ENCODE measurements at places on chromosomes 2 and 18. TPM values are rescaled to one million over a fixed set of nuclear protein-coding genes. Genes with fewer than 3 reads are reported as not detected.

- DNase-seq, result no peak
These were observed 74.4 kb downstream of the UBE2E3 start for GRCh38 chr2:181054843-181055242.

GRCh38 chr18:57023275-57023882 lies 123.5 kb upstream of the BOD1L2 start:
- no peak for DNase-seq

GRCh38 chr2:100339823-100340222 lies 17.5 kb upstream of the LONRF2 start:
- no peak for DNase-seq

DNA sequence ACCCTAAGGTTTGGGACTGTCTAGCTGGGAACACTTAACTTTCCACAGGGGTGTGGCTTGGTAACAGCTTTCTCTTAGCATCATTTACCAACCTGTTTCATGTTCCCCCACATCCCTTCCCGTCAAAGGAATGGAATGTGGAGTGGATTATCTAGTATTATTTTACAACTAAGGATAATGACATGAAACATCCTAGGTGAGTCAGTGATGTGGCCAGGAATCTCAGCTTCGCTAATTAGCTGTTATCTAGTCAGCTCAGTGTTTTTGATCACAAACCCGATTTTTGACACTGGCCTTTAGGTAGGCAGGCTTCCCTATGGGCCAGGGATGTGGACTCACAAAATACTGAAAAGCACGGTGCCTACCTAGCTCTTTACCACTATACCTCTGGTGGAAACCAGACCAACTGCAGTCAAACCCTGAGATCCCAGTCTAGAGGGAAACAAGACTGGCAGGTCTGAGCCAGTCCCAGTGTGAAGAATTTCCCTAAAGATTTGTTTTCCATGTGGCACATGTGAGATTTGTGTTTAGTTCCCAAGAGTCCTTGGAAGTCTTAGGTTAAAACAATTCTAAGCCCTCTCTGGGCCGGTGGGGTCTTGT lies 2.8 kb upstream of the NRP2 start:
- no peak for DNase-seq

- DNase-seq, result no peak
These were observed 132.7 kb upstream of the NT5C1B start for GRCh38 chr2:18722101-18722500.

DNA sequence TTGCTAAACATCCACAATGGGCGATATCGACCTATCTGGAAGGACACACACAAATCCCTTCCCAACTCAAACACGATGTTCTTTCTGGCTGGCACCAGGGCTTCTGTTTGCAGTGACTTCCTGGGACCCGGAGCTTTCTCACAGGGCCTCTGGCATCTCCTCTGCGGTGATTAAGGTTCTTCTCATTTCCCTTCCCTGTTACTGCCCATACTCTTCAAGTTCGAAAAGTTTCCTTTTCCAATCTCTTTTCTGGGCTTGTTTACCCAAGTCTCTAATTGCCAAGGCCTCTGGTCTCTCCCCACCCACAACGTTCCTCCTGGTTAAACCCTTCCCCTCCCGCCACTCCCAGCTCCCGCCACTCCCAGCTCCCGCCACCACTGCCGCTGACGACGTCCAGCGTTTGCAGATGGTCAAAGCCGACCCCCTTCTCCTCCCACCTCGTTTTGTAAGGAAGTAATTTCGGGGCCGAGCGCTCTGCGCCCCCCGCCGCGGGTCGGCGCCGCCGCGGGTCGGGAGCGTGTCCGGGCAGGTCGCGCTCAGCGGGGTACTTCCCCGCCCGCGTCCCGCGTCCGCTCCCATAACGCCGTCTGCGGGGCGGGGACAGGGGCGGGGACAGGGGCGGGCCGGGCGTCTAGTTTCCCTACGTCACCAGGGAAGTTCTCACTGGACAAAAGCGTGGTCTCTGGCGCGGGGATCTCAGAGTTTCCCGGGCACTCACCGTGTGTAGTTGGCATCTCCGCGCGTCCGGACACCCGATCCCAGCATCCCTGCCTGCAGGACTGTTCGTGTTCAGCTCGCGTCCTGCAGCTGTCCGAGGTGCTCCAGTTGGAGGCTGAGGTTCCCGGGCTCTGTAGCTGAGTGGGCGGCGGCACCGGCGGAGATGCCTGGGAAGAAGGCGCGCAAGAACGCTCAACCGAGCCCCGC lies at the start of gene PMAIP1:
Gene PMAIP1 (plus strand): TSS at position 699 of the 924 bp plus-strand sequence. CDS start 182 bp downstream, at position 881.
- peak; percentile 95 for DNase-seq

DNA sequence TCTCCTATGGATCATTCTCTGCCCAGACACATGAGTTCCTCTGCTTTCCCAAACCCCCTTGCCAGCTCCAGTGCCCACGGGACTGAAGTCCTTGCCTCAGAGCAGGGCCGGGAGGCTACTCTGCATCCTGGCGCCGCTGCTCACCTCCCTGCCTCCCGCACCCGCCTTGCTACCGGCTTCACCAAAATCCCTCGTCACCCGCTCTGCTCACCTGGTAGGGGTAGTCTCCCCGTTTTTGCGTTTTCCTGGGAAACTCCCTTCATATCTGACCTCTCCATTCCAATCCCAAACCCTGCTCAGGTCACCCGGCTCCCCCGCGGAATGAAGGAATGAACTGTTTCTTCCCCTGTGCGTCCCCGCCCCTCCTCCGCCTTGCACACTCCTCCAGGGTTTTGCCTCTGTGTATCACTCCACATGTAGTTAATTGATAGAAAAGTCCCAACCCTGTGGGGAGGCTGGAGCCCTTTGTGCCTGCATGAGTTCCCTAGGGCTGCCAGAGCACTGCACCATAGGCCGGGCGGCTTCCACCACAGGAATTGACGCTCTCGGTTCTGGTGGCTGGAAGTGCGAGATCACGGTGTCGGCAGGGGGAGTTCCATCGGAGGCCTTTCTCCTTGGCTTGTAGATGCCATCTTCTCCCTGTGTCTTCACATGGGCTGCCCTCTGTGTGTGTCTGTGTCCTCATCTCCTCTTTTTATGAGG lies 2.0 kb upstream of the DGKD start:
- no peak for DNase-seq

The COL3A1 gene
- 602 TPM for total RNA-seq

The NDUFV2 gene
- total RNA-seq, result 149 TPM

GRCh38 chr2:159620796-159621195 lies 4.4 kb upstream of the BAZ2B start:
- no peak for DNase-seq

- no peak for DNase-seq
These were observed 163.4 kb downstream of the INHBB start for GRCh38 chr2:120509213-120509815.

The SERPINB3 gene
- not detected for total RNA-seq

The C2orf92 gene
- 0.80 TPM for total RNA-seq

The LINC00305 gene
- not detected for total RNA-seq

DNA sequence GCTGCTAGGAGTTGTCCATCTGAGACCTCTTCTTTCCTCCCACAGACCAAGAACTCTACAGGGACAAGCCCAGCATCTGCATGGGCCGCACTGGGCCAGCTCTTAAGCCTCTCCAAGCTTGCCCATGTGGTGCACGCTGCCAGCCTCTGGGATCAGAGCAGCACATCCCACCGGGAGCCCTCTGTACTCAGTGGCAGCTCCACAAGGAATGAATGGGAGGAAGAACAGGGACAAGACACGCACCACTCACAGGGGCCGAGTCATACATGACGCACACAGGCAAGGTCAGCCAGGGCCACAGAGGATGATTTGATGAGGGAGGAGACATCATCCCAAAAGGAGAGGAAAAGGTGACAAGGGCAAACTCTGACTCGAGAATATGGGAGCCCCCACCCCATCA lies 268.3 kb downstream of the KLHL29 start:
- DNase-seq, result no peak

DNA sequence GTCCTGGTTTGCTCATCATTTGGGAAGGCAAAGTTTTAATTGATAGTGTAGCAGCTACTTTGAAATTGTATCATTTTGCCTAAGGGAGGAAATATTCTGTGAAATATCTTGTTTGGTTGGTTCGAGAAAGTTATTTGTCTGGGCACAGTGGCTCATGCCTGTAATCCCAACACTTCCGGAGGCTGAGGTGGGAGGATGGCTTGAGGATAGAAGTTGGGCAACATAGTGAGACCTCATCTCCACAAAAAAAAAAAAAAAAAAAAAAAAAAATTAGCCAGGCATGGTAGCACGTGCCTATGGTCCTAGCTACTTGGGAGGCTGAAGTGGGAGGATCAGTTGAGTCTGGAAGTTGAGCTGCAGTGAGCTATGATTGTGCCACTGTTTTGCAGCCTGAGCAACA lies 3.1 kb upstream of the ADGRF3 start:
- no peak for DNase-seq

The RNU2-63P gene
- total RNA-seq, result not detected

The G6PC2 gene
- not detected for total RNA-seq

The SPR gene
- 39.3 TPM for total RNA-seq

- no peak for DNase-seq
These were observed 33.4 kb upstream of the POMC start for GRCh38 chr2:25201794-25202193.

DNA sequence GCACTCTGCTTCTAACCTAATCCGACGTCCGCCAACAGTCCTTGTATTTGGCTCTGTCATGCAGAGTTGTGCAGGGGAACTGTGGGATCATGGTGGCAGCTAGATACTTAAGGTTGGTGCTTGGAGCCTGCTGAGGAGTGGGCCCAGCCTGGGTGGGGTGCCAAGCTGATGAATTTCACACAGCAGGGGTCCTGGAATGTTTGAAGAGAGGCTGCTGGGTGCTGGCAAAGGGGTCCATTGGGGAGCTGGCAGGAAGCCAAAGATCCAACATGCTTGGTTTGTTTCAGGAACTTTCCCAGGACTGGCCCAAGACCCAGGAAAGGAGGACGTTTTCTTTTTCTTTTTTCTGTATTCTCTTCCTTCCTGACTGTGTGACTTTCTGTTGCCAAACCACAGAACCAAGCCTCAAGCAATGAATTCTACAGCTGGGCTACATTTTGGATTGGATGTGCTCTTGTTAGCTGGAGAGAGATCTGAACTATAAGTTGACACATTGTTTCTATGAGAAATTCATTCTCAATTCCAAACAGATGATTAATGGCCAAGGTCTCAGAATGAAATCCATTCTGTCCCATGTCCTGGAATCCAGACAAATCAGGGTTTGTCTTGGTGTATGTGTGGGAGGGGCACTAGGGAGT lies 49.9 kb downstream of the DHRS9 start:
- DNase-seq, result no peak

- DNase-seq, result peak; percentile 79
These were observed 105.6 kb upstream of the ZNF521 start for GRCh38 chr18:25457601-25458000.

- DNase-seq, result no peak
These were observed 34.7 kb downstream of the CRACDL start for GRCh38 chr2:98901291-98901690.

- DNase-seq, result no peak
These were observed 180.3 kb upstream of the SMAD2 start for GRCh38 chr18:48110797-48111196.

The ATF2 gene
- 35.5 TPM for total RNA-seq

DNA sequence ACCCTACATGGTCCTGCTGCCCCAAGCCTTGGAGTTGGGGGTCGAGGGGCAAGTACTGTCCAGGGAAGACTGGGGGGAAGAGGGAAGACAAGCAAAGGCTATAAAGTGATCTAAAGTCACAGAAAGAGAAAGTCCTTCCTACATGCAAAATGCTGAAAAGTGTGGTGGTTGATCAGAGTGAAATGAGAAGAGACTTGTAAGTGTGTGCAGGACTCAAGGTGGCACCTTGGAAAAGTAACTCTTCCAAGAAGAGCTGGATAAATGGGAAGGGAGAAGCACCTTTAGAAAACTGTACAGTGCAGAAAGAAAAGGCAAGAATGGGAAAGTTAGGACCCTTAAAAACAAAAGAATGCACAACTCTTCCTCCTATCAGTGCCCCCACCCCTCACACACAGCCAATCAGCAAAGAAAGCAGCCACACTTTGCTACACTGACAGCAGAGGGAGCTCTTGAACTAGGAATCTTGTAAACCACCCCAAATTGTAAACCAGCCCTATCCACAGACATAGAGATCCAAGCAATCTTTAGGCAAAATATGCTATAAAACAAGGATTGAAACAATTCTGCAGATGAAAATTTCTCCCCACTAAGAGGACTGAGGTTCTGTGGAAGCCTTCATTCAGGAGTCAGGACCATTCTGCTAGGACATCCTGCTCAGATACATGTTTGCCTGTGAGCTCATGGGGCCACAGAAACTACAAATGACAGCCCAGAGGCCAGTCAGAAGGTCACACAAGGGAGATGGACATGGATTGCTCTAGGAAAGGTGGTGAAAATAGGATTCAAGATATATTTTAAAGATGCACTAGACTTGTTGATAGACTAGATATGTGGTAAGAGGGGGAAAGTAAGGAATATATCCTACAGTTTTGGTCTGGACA lies 146.4 kb downstream of the FTCDNL1 start:
- peak; percentile 14 for DNase-seq

Data from LHCN-M2 (cell line).